ENCODE measurements at places on chromosomes 7 and 10.

DNA sequence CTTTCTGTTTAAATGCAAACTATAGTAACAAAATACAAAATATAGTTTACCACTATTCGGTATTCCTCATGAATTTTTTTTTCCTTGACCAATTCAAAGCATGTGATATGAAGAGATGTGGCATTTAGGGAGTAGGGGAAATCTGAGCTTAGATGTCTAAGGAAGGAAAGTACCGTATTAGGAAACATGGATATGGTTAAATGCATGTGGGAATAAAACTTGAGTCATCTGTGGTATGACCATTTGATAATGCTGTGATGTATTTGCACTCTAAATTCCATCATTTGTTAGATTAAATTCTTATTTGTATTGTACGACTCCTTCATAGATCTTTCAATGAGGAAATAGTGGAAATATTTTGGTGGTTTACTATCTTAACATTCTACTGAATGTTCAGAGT, 19.7 kb downstream of the AHR start:
- DNase-seq, result no peak

GRCh38 chr10:113431398-113432160, 121.3 kb upstream of the HABP2 start:
- no peak for DNase-seq

- no peak for DNase-seq
Observed at GRCh38 chr7:80481196-80481884, 30.5 kb downstream of the GNAT3 start.

DNA sequence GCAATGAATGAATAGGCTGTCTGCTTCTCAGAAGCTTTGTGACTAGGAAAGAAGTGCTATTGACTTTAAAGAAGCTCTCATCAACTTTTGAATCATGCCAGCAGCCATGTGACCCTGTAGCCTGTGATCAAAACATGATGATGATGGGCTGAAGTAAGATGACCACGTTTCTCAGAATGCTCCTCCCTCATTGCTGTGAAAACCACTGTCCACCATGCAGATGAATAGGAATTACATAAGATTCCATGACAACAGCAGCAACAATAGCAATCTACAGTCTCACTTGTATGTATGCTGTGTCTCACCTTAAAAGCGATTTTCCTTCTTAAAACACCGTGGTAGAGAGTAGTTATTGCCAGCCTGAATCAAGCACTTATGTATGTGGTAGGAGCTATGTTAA, 228.4 kb downstream of the TRIL start:
- no peak for DNase-seq

GRCh38 chr10:182441-183201, 47.4 kb downstream of the ZMYND11 start:
- no peak for DNase-seq

- no peak for DNase-seq
Observed at GRCh38 chr7:43868181-43868580, 1.1 kb downstream of the MRPS24 start.

DNA sequence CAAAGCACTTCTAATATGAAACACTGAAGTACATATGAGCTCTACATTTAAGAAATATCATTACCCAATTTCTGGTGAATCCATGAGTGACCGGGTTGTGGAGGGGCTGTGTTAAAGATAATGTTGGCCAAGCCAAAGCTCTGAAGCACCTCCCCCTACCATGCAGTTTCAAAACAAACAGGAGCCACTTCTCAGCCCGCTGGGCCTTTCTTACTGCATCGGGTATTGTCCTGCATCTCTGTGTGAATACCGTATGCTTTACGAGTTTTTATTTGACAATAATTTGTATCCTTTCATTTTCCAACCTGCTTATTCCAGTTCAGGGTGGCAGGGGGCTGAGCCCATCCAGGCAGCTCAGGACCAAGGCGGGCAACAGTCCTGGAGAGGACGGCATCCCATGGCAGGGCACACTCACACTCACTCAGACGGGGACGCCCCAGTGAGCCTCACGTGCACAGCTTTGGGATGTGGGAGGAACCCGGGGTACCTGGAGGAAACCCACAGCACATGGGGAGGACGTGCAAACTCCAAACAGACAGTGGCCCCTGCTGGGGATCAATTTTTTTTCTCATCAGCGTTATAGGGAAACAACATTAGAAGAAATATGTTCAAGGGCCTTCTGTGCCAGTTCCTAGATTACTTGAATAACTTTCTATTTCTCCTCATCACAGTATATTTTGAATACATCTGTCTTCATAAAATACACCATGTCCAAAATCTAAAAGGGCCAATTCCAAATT, 1.9 kb downstream of the RNF32 start:
- DNase-seq, result no peak

DNA sequence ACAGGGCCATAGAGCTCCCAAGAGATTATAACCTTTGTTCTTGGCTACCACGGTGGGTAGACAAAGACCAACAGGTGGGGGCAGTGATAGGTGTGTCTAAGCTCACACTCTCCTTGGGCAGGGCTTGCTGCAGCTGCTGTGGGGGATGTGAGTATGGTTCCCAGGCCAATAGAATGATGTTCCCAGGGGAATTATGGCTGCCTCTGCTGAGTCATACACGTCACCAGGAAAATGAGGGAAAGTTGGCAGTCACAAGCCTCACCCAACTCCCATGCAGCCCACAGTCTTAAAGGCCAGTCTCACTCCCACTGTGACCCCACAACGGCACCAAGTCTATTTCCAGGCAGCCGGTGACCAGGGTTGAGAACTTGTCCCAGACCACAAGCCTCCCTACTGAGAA, 453.4 kb upstream of the PODXL start:
- no peak for DNase-seq

- peak; percentile 40 for DNase-seq
Observed at GRCh38 chr10:63236113-63236935, 103.2 kb downstream of the NRBF2 start.

DNA sequence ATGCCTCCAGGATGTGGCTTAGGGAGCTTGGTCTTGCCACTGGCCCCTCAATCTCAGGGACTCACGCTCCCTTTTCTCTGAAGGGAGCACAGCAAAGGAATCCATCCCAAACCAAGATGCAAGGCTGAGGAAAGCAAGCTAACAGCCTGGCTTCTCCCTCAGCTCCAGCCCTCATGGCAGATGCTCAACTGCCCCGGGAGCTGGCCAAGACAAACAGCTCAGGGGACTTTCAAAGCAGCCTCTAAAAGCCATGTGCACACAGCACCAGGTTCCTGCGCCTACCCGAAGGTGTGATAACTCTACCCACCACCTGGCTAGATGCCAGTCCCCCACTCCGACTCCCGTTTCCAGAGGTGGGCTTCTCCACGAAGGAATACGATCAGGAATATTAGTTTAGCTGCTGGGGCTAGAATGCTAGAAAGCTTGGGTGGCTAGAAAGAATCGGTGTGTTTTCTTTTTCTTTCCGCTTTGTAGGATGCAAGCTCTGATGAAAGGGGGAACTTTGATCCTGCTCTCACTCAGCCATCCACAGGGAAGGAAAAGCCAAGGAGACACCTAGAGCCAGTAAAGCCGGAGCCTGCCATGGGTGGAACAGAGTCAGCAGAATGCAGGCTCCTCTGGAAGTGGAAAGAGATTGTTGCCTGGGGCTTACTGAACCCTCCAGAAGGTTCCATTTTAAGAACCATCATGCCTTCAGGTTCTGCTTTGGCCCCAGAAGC, 89.0 kb upstream of the FGFR2 start:
- no peak for DNase-seq

GRCh38 chr10:2943932-2944614, 123.3 kb upstream of the PFKP start:
- no peak for DNase-seq

- DNase-seq, result no peak
Observed at GRCh38 chr10:44466236-44466635, 81.3 kb upstream of the CXCL12 start.

DNA sequence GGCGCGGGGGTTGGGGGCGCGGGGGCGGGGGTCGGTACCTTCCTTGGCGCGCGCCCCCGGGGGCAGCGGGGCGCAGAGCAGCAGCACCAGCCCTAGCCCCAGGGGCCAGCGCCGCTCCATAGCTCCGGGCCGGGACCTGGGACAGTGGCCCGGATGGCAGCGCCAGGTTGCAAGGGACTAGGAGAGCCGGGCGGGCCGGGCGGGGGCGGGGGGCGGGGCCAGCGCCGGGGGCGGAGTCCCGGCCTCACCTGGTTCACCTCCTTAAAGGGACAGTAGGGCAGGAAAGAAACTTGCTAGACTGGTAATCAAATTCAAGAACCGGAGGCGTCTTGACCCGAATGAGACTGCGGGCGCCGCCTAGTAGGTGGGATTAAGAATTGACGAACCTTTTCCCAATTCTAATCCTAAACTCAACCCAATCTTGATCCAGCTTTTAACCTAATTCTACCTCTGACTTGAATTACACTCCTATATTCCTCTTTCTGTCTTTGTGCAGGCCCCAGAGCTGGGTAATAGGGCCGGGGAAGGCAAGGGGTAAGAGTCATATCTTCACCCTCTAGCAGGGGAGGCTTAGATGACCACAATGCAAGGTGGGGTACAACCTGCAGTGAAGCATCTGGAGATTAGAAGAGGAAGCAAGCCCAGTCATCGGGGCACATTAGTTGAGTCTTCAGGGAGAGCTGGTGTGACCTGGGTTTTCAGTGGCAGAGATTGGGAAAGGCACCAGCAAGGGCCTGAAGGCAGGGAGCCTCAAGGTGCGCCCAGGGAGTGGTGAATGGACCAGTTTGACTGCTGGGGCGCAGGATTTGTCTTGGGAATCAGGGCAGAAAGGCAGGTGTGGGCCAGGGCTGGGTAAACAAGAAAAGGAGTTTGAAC, at the start of gene EPHA1:
TSS of gene EPHA1 (minus strand) at position 171 of the 876 bp plus-strand sequence. CDS start at position 120, 51 bp downstream.
- DNase-seq, result peak; percentile 79

DNA sequence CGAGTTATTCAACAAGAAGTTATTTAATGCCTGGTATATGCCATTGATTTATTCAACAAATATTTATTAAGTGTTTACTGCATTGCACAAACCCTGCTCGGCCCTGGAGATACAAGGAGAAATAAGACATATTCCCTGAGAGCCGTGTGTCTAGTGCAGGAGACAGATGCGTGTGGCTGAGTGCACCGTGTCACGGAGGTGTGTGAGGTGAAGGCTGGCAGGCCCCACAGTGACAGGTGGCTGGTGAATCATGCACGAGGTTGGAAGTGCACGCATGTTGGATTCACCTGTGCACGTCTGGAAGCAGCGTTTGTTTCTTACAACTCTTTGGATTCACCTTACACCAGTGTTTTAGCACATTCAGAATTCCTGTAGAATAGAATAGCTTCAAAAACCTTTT, 136.6 kb upstream of the SHH start:
- DNase-seq, result no peak

- no peak for DNase-seq
Observed at GRCh38 chr10:6386346-6386745, 183.6 kb downstream of the PFKFB3 start.

DNA sequence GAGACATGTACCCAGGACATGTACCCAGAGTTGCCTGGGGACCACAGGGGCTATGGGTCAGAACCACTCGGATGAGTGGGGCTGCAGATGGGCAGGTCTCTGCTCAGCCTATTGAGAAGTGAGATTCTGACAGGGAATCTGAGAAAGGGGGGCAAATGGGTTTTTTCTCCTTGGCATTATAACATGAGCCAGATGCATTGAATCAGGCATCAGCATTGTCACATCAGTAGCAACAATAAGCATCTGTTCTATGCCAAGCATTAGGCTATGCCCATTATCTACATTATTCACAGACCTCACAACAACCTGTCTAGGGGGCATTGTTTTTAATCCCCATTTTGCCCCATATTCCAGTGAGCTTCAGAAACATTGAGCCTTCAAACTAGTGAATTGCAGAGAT, 108.2 kb downstream of the PLCE1 start:
- DNase-seq, result no peak

- DNase-seq, result no peak
Observed at GRCh38 chr10:36556468-36556867, 568.9 kb upstream of the ANKRD30A start.

DNA sequence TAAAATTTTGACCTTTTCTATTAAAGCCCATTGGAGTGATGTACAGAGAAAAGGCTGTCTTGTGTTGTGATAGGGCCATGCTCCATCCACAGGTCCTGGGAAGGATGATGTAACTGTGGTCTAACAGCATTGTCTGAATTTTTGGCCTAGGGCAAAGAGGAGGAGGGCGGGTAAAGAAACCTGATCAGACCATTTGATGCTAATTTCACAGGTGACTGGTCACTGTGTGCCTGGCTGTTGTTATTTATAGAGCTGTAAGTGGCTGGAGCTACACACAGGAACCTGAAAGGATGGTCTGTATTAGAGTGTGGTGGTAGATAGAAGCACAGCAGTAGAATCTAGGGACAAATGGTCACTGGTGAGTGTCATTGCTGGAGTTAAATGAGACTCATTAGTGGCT, 182.1 kb downstream of the AUTS2 start:
- no peak for DNase-seq

DNA sequence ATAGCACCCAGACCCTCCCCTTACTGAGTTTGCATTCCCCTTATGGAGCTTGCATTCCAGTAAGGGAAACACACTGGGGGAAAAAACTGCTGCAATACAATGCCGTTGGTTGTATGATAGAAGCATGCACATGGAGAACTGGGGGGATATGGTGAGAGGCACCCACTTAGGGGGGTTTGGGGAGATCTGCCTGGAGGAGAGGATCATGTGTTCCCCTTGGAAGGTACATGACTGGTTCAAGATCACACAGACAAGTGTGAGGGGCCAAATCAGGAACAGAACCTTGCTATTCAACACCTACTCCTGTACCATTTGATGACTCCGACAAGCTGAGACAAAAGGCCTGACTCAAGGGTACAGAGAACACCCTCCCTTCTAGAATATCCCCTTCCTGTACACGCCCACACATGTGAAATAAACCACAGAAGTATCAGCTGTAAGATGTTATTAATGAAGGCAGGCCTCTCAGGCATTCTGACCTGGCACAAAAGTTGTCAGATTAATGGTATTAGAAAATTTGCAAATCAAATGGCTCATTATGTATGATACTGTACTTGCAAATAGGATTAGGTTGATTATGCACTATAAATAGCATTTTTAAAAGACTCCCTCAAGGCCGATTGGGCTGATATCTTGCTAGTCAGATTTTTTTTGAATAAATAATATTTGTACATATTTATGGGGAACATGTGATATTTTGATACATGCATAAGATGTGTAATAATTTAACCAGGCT, 122.2 kb downstream of the NPY start:
- no peak for DNase-seq

Data from CD4-positive, alpha-beta T cell treated with Interleukin-6 at 100 ng/mL for 8 hours (primary cell).